ENCODE measurements at places on chromosomes 1 and 21.

- no peak for DNase-seq
Measured at GRCh38 chr1:36212782-36213181, 11.5 kb upstream of the THRAP3 start.

DNA sequence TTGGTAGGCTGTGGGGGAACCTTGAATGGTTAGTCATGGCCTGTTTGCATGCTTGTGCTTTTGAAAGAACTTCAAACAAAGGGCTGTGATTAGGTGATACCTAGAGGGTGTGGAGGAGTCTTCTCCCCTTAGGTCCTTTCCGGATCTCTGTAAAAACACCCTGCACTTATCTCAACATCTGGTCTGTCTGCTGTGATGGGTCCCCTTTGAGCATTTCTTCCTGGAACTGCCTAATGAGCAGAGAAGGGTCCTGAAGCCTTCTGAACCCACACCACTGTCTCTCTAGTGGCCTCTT, 59.6 kb downstream of the HUNK start:
- DNase-seq, result no peak

DNA sequence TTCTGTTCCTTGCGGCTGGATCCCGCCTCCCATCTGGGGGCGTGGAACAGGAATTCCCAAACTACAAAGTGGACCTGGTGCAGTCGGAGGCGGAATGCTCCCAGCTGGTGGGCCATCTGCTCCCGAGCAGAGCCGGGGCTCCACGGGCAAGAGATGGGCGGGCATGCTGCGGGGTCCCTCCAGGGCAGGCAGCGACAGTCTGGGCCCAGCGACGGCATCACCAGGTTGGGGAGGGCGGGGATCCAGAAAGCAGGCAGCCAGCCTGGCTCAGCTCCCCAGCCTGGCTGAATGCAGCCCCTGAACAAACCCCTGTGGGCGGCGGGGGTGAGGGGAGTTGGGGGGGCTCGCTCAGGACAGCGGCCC, 3.6 kb downstream of the MEGF6 start:
- DNase-seq, result no peak

- no peak for DNase-seq
Measured at GRCh38 chr1:11273595-11274234, 717 bp downstream of the UBIAD1 start.

- DNase-seq, result no peak
Measured at GRCh38 chr1:203448521-203449061, 27.0 kb upstream of the PRELP start.

GRCh38 chr21:25878344-25878743, 143.6 kb downstream of the GABPA start:
- no peak for DNase-seq

- no peak for DNase-seq
Measured at GRCh38 chr1:183817576-183818288, 12.8 kb downstream of the RGL1 start.

GRCh38 chr1:235278233-235278914, 49.6 kb downstream of the ARID4B start:
- DNase-seq, result no peak

DNA sequence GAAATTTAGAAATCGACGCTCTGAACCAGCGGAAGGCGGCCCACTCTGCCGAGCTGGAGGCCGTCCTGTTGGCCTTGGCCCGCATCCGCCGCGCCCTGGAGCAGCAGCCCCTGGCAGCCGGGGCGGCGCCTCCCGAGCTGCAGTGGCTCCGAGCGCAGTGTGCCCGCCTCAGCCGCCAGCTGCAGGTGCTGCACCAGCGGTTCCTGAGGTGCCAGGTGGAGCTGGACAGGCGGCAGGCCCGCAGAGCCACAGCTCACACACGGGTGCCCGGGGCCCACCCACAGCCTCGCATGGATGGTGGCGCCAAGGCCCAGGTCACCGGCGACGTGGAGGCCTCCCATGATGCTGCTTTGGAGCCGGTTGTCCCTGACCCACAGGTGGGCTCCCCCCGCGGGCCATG, 47.0 kb upstream of the DIP2A start:
- no peak for DNase-seq

DNA sequence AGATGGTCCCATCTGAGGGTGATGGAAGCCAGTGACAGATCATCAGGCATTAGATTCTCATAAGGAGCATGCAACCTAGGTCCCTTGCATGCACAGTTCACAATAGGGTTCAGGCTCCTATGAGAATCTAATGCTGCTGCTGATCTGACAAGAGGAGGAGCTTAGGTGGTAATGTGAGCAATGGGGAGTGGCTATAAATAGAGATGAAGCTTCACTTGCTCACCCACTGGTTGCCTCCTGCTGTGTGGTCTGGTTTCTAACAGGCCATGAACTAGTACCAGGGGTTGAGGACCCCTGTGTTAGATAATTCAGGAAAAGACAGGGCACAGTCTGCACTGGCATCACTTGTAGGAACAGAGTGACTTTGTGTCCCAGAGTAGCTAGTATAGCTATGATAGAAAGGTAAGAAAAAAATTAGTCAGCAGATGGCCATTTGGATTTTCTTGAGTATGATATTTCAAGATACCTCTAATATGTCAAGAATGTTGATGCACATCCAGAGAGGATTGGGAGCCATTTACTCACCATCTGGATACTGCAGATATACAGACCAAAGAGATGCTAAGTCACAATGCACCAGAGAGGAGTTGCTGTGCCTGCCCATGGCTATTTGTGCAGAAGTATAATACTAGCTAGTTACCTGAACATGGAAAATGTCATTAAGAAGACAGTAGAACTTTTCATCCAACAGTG, 53.6 kb downstream of the ADCY10 start:
- DNase-seq, result no peak

- DNase-seq, result no peak
Measured at GRCh38 chr1:111911776-111912515, 77.5 kb downstream of the KCND3 start.

- DNase-seq, result peak; percentile 93
Measured at GRCh38 chr1:6579374-6580118, at the start of gene ZBTB48. TSS of gene ZBTB48 (plus strand) at chr1:6579994. CDS start at chr1:6580610, 616 bp downstream.

- DNase-seq, result no peak
Measured at GRCh38 chr1:183101081-183101480, 77.9 kb downstream of the LAMC1 start.

GRCh38 chr1:46607345-46608130, 3.5 kb upstream of the MKNK1 start:
- no peak for DNase-seq

- DNase-seq, result peak; percentile 59
Measured at GRCh38 chr1:2311184-2312032, 79.9 kb downstream of the MORN1 start.

DNA sequence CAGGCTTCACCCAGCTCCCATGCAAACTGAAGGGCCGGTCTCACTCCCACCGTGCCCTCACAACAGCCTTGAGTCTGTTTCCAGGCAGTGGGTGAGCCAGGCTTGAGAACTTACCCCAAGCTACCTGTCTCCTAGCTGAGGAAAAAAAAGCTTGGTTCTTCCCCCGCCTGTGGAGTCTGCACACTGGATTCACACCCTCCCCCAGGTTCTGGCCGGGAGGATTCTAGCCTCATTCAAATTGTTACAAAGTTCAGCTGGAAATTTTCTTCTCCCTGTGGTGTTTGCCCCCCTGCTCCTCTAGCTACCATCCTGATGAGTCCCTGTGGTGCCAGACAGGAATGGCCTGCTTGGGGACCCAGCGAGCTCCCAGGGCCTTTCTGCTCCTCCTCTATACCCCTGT, 471.7 kb downstream of the AGBL4 start:
- no peak for DNase-seq

- no peak for DNase-seq
Measured at GRCh38 chr1:64427879-64428278, 42.0 kb upstream of the CACHD1 start.

All from effector memory CD8-positive, alpha-beta T cell (primary cell).